Skin of body (tissue), 3 donors: ENCODE measurements at places on chromosomes 11 and 22. TPM values are rescaled to one million over a fixed set of nuclear protein-coding genes. Genes with fewer than 3 reads are reported as not detected.

- DNase-seq, result no peak
Measured at GRCh38 chr11:46210133-46210636, 67.3 kb upstream of the CREB3L1 start.

DNA sequence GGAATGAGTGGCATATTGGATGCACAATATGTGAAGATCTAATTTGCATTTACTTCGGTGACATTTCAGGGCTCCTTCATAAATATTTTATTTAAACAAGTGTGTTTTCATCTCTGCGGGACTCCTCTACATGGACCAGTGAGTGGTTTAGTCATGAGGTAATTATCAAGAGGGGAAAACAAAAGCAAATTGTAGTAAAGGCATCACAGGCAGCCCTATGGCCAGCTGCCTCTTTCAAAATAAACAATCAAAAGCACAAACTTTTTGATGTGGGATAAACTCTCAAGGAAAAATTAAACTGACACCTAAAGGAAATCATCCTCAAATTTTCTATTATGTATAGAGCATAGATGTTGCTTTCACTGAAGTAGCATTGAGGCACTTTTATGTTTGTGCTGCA is 6.0 kb downstream of the SYT9 start:
- DNase-seq, result no peak

THY1 gene
- 25.1 TPM for total RNA-seq

DNA sequence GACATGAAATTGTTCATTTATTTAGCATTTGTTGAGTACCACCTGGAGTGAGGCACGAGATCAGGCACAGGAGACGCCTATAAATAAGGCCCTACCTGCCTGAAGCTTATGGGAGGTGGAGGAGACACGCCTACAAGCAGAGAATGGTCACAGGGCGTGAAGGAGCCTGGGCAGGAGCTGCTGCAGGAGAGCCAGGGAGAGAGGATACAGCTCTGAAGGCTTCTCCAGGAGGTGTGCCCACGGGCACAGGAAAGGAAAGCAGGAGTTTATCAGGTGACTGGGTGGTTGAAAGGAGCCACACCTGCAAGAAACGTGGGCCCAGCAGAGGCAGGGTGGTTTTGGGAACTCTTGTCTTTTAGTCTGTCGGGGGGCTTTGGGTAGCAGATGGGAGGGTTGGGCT is 70.3 kb downstream of the BMAL1 start:
- no peak for DNase-seq
